Mesothelial cell of epicardium (in vitro differentiated cells): ENCODE measurements at places on chromosomes 1 and 21.

DNA sequence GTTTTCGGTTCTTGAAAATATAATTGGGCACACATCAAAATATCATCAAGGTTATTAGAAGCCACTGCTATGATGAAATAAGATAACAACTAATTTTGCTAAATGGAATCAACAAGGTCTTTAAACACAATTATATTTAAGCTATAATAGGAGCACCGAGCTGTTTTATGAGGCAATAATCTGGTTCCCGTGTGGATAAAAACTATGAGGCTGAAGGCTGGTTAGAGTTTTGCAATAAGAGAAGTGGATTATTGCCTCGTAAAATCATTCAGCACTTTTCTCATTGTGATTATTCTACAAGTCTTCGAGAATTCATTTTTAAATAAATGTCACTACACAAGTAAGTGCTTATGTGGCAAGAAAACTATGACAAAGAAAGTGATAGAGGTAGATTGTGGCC, 975.7 kb upstream of the ADGRL2 start:
- no peak for DNase-seq

DNA sequence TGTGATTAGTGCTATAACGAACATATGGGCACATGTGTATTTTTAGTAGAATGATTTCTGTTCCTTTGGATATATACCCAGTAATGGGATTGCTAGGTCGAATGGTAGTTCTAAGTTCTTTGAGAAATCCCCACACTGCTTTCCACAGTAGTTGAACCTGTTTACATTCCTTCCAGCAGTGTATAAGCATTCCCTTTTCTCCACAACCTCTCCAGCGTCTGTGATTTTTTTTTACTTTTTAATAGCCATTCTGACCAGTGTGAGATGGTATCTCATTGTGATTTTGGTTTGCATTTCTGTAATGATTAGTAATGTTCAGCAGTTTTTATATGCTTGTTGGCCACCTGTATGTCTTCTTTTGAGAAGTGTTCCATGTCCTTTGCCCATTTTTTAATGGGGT, 81.8 kb upstream of the SLC44A3 start:
- DNase-seq = no peak

DNA sequence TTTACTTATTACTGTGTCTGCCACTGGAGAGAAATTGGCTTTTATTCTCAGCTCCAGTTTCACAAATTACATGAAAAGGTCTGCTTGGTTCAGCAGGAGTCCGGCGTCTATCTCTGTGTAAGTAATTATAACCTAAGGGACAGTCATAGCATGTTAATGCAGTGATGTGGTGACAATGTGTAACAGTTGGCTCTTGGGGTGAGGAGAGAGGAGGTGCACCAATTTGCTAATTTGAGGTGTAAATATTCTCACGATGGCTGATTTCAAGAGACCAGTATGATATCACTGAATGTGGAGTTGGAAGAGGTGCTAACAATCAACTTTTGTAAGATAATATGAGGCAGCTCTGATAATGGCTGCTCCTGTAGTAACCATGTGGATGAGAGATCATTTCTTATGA, 86.1 kb downstream of the CTH start:
- no peak for DNase-seq

DNA sequence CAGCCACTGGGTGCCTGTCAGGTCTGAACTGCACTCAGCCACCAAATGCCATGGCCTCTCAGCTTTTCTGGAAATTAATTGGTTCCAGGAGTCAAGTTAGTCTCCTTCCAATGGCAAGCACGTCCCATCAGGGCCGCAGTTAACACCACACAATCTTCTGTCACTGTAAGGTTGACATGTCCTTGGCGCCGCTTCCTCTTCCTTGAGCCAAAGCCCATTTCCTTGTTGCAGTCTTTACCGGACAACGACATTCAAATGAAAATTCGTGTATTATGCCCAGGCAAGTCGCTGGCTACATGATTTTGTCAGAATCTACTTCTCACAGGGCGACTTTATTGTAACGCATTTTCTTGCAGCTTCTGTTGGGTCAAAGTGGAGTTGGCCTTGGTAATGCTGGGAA, 430.6 kb upstream of the KAZN start:
- no peak for DNase-seq

- DNase-seq = no peak
Observed at GRCh38 chr1:18654599-18654998, 24.0 kb downstream of the PAX7 start.

DNA sequence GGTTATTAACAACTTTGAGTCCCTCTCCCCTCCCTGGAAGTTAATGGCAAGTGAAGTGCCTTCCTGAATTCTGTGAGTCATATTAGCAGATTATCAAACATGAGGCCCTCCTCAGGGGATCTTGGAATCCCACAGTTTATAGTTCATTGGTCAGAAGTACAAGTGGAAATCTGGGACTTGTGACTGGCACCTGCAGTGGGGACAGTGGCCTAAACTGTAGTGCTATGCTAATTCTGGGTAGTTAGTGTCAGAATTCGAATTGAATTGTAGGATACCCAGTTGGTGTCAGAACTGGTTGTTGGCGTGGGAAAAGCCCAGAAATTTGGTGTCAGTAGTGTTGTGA, 26.2 kb downstream of the ZYG11B start:
- DNase-seq = no peak

- no peak for DNase-seq
Observed at GRCh38 chr1:156399355-156400125, 30.5 kb downstream of the RHBG start.

- no peak for DNase-seq
Observed at GRCh38 chr1:242828199-242828598, 303.7 kb upstream of the PLD5 start.

GRCh38 chr1:214224611-214225354, 56.2 kb upstream of the SMYD2 start:
- no peak for DNase-seq

DNA sequence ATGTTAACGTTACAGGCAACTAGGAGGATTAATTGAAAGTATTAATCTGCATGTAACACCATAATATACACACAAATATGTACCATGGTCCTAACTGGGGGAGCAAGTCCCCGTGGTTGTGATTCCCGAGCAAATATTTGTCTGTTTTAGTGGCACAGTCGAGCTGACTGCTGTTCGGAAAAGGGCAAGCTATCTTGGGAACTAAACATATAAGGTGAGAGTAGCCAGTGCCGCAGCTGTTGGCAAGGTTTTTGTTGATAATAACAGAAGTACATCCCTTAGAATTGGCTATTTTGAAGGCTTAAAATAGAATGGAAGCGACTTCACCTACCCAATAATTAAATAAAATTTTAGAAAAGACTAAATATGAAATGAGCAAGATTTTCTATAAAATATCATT, 45.5 kb downstream of the UCHL5 start:
- DNase-seq = no peak

- no peak for DNase-seq
Observed at GRCh38 chr1:88731475-88732269, 47.6 kb downstream of the PKN2 start.

DNA sequence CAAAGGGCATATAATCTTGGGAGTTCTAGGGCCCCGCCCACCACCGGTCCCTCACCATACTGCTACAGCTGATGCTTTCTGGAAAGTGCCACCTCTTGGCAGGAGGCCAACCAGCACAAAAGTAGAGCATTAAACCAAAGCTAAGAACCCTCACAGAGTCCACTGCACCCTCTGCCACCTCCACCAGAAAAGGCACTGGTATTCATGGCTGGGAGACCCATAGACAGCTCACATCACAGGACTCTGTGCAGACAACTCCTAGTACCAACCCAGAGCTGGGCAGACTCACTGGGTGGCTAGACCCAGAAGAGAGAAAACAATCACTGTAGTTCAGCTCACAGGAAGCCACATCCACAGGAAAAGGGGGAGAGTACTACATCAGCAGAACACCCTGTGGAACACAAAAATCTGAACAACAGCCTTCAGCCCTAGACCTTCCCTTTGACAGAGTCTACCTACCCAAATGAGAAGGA, 10.8 kb downstream of the THEM4 start:
- DNase-seq = no peak

GRCh38 chr1:101847626-101848025, 149.1 kb downstream of the OLFM3 start:
- no peak for DNase-seq

DNA sequence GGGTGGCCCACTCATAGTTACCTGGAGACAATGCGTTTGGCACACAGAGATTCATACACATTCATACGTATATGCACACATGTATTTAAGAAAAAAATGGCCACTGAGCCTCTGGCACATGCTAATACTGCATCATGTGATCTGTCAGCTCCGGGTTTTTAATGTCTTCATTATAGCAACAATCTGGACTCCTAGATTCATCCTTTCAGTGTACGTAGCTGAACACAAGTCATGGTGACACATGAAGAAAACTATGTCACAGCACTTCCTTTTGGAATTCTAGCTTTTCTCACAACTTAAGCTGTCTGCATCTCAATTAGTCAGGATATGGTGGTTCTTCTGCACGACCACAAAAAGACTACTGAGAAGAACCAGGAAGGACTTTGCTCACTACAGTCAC, 24.7 kb downstream of the HSF2BP start:
- no peak for DNase-seq

DNA sequence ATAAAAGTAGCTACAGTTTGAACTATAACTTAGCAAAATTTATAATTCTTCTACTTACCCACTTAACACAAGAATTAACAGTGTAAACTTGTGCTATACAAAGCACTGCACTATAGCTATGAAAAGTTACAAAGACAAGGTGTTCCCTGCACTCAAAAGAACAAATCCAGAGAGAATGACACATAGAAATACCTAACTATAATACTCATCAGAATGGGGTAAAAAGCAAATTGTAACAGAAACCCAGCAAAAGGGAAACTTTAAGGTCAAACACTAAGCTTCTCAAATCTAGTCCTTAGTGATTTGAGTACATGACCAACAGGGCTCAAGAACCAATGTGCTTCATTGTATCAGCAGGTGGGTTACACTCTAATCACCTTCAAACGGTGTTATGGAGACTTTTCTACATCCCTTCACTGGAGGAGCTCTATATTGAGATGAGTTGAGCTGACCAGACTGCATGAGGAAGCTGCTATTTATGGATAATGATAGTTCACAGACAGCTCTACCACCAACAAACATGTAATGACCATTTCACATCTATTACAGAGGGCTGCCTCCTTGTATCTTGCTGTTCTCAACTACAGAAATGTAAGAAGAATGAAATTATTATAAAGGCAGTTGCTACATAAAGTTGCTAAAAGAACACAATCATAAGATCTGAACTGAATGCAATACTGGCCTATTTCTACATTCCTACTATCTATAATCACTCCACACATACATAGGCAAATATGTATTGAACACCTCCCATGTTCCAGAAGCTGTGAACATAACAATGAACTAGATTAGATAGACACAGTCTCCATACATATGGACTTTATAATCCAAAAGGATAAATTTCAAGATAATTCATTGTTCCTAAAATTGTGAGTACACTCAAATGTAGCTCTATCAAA, 47.6 kb downstream of the PIK3R3 start:
- DNase-seq = no peak

- DNase-seq = no peak
Observed at GRCh38 chr21:30714456-30714855, 4.1 kb downstream of the KRTAP21-3 start.

DNA sequence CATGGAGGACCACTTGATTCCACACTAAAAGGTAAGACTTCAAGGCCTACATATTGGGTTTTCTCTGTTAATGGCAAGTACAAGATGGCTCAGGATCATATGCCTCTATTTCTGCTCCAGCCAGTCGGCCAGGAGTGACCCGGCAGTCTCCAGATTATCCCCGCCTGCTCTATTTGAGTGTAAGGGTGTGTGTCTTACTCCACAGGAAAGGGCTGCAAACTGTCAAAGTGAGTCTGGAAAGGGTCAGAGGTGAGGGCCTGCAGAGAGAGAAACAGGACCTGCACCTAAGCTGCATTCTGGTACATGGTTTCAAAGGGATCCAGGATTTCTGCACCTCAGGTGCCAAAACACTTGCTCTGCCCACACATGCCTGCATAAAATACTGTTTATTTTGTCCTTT, 9.2 kb downstream of the ZNF692 start:
- no peak for DNase-seq
